ENCODE measurements at places on chromosomes 11 and 22.

DNA sequence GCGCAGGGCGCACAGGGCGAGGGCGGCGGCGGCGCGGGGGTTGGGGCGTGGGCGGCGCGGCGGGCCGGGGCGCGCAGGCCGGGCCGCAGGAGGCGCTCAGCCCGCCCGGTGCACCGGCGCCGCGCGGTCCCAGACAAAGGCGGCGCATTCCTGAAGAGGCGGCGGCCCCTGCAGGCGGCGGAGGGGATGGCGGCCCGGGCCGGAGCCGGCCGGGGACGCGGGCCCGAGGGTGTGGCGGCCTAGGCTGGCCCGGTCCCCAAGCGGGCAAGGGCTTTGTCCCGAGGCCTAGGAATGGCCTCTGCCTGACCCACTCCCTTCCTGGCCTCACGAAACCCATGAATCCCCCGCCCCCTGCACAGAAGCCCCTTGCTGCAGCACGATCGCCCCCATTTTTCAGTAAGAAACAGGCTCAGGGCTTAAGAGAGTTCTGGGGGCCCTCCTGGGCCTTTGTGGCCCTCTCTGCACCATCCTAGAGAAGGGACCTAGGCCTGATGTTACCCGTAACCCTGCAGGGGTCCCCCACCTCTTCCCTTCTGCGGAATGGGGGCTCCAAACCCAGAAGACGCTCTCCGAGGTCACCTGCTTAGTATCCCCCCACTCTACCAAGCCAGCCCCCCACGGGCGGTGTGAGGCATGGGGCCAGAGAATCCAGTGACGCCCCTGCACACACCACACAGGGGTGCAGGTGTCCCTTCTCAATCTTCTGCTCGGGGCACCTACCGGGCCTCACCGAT is at the start of gene RTN4R:
Gene RTN4R, minus strand, starts transcription at position 40 of the 734 bp plus-strand sequence. CDS start 226 bp downstream, outside the sequence.
- DNase-seq = peak; percentile 61

DNA sequence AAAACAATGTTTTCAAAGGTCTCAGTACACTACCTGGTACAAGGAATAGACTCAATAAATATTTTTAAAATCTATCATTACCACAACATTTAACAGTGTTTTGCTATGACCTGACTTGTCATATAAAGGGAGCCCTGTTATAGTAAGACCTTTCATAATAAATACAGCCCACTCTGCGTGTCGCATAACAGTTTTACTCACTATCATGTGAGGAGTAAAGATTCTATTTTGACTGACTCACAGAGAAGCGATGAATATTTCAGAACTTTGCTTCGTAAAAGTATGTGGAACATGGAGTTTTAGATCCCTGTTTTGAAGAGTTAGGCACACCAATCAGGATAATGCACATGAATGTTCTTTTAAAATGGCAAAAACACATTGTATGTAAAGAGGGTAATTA is 531.2 kb downstream of the KCNA4 start:
- no peak for DNase-seq

DNA sequence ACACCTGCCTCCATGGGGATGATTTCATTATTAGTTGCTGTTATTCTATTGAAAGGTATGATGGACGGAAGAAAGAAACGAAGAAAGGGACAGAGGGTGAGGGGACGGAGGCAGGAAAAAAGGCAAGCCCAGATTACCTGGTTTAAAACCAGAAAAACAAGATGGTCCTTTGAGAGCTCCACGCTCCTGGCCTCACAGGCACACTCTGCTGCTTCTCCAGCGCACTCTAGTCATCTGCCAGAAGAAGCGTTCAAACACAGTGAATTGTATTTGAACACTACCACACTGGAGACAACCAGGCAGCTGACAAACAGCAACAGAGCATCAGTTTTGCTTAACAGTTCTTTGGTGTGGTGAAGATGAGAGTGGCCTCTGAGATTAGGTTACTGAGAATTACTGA is 216.9 kb downstream of the CADM1 start:
- no peak for DNase-seq

- no peak for DNase-seq
Measured at GRCh38 chr11:130602641-130603334, 154.3 kb downstream of the ADAMTS15 start.

- no peak for DNase-seq
Measured at GRCh38 chr11:32154275-32154674, 63.4 kb downstream of the RCN1 start.

- no peak for DNase-seq
Measured at GRCh38 chr22:24409707-24410106, 17.7 kb upstream of the ADORA2A start.

DNA sequence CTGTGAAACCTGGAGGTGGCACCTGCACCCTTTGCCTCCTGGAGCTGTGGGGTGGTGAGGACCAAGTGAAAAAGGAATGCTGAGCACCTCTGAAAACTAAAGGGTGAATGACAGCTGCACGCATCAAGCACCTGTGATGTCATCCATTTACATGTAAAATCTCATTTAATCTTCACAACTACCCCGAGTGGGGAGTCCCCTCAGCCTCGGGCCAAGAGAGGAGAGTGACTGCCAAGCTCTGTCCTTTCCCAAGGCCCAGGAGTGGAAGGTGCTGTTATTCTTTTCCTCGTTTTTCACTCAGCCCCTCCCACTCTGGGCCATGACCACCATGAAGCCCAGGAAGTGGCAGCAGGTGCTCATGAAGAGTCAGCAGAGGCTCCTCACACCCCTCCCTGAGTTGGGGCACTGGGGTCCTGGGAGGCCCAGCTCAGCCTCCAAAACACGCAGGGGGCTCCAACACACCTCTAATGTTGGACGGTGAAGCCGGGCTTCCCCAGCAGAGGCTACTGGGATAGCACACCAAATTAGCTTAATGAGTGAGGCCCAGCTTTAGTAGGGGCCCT is 35.7 kb downstream of the NECTIN1 start:
- DNase-seq = no peak

- DNase-seq = no peak
Measured at GRCh38 chr11:11537871-11538270, 83.9 kb downstream of the GALNT18 start.

DNA sequence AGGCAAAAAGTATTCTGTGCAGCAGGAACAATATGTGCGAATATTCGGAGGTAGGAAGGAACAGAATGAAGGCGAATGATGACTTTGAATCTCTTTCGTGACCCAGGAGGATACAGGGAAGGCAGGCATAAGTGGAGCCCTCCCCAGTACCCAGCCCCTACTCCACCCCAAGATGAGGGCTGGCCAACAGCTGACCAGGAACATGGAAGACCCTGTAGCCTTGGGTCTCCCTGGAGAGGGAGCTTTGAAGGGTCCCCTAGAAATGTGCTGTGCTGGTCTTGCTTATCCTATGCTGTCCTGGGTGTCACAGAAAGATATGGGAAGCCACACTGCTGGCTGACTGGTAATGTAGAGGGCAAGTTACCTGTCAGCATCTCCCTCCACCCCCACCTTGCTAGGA is 113.7 kb upstream of the NCAM1 start:
- DNase-seq = no peak

DNA sequence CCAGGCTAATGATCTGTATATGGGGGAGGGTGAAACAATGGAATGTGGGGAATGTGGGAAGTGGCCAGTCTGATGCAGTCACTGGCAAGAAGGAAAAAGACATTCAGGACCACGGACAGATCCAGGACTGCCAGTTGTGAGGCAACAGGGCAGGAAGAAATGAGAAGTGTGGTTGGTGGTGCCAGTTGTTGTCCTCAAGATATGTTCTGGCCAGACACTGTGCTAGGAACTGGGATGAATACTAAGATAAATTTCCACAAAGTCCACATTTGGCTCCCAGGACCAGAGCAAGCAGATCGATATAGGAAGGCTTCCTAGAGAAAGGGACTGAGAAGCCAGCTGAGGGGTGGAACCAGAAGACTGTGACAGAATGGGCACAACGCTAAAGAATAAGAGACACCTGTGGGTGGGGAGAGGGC is 6.8 kb upstream of the TPBGL start:
- DNase-seq = no peak

DNA sequence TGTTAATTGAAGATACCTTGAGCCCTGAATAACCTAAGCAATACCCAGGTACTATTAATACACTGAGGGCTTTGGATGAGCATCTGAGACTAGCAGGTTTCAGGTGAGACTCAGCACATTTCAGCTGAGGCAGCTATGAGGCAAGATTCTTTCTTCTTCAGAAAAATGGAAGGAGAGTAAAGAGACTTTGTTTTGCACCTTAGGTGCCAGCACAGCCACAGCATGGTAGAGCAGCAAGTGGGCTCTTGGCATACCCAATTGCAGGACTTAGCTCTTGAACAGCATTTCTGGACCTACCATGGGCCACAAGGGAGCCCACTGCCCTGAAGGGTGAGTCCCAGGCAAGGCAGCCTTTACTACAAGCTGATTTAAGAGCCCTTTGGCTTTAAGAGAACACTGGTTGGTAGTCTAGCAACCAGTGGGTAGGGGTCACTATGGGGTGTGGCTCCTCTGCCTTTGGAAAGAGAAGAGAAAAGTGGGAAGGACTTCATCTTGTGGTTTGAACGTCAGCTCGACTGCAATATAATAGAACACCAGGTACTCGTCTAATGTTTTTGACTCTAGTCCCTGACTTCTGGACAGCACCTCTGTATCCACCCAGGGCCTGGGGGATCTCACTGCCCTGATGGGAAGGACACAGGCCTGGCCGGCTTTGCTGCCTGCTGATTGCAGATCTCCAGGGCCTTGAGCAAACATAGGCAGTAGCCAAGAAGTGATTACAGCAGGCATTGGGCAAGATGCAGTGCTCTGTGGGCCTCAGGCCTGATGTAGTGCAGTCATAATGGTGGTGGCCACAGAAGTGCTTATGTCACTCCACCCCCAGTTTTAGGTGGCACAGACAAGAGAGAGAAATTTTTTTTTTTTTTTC is 73.3 kb downstream of the GLYATL1 start:
- DNase-seq = no peak

- no peak for DNase-seq
Measured at GRCh38 chr11:86801364-86801763, 1.0 kb downstream of the PRSS23 start.

- no peak for DNase-seq
Measured at GRCh38 chr11:12019337-12019736, 10.9 kb upstream of the DKK3 start.

DNA sequence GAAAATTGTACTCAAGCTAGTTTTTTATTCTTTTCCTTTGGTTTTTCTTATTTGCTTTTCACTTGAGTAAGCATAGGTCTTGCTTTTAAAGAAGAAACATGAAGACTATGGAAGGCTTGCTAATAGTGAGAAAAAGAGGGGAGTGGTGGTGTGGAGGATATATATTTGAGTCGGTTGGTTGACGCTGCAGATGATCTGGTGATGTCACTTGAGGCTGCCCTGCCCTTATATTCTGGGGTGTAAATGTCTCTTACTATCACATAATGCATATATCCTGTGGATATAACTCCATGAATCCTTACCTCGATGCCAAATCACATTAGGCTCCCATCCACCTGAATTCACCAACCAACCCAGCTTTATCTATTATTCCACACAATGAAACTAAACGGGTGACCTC is 2.9 kb downstream of the GRIA4 start:
- no peak for DNase-seq

GRCh38 chr22:30444632-30445437 is 19.3 kb downstream of the MTFP1 start:
- DNase-seq = no peak

GRCh38 chr11:1233351-1234053 is 10.6 kb downstream of the MUC5B start:
- DNase-seq = no peak

GRCh38 chr22:27217154-27217553 is 559.8 kb downstream of the MIAT start:
- DNase-seq = no peak

- no peak for DNase-seq
Measured at GRCh38 chr11:13869398-13869886, 93.1 kb upstream of the SPON1 start.

- DNase-seq = no peak
Measured at GRCh38 chr22:38172832-38173640, 8.6 kb downstream of the PLA2G6 start.

- no peak for DNase-seq
Measured at GRCh38 chr22:30878516-30879414, 89.8 kb downstream of the MORC2 start.

GRCh38 chr11:77384571-77384970 is 83.1 kb upstream of the GDPD4 start:
- DNase-seq = no peak

GRCh38 chr11:86185381-86185750 is 59.2 kb upstream of the EED start:
- DNase-seq = no peak

- DNase-seq = no peak
Measured at GRCh38 chr11:86735451-86736290, 63.3 kb upstream of the ME3 start.

- no peak for DNase-seq
Measured at GRCh38 chr22:48179571-48180546, 1417.4 kb downstream of the TBC1D22A start.
